Thoracic aorta (tissue), 2 donors: ENCODE measurements at places on chromosomes 6 and 20. TPM values are rescaled to one million over a fixed set of nuclear protein-coding genes. Genes with fewer than 3 reads are reported as not detected.

- DNase-seq: no peak
Observed at GRCh38 chr6:66128656-66129055, 421.6 kb upstream of the EYS start.

RGS17 gene
- 3.4 TPM for total RNA-seq

PNLDC1 gene
- 0.54 TPM for total RNA-seq

- DNase-seq: no peak
Observed at GRCh38 chr6:151539506-151540268, 45.9 kb downstream of the CCDC170 start.

DNA sequence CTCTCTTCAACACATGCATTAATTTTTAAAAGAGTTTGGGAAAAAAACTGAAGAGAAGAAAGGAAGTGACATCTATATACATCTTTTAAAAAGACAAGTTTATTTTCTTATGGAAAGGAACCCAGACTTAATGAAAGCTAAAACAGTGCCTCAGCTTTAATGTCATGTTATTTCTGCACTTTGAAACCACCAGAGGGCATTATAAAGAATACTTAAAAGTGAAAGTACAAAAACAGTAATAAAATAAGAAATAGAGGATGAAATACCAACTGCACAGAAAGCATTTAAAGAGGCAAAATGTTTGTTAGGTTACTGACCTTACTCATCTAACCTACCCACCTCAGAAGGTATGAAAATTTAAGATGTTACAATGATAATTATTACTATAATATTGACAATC is 98.8 kb downstream of the HUS1B start:
- DNase-seq: no peak

- DNase-seq: no peak
Observed at GRCh38 chr6:96032661-96033060, 16.9 kb downstream of the FUT9 start.

DNA sequence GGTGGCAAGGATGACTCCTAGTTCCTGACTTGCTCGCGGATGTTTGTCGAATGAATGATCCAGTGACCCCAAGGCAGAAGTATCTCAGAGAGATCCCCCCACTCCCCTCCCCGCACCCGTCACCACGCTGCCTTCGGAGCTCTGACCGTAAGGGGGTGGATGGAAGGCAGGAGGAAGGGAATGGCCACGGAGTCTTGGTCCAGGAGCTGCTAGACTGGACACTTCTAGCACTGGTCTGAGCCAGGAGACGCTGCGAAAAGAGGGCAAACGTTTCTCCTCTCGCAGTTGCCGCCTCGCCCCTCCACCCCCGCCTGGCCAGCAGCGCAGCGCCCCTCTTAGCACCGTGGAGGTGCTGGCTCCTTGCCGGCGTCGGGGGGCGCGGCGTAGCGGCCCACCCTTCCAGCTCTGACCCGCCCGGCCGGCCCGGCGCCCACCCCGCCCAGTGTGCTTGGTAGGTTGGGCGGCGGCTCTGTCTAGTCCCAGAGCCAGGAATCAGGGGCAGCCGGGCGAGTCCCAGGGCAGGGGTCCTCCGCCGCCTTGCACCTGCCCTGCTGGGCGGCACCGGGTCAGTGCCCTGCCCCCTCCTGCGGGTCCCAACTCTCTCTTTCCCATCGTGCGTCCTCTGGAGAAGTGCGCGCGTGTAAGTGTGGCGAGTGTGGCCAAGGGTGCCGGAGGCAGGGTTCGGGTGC is 2.4 kb upstream of the DBNDD2 start:
- DNase-seq: no peak

DNA sequence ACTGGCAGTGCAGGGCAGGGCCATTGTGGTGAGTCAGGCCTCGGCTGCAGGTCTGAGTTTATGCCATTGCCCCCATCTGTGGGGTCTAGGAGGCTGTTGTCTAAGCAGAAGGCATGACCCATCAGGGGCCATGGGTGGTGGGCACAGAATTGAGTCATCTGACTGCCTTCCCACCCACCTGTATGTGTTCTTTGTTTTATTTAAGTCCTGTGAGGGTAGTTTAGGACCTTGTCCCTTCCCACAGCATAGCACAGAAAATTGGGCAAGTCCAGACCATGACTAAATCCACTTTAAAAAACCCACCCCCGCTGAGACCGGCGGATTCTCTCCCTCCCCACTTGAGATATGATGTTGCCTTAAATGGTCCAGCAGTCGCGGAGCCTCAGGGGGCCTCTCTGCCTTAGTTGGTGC is 40.3 kb downstream of the ERMARD start:
- no peak for DNase-seq

DNA sequence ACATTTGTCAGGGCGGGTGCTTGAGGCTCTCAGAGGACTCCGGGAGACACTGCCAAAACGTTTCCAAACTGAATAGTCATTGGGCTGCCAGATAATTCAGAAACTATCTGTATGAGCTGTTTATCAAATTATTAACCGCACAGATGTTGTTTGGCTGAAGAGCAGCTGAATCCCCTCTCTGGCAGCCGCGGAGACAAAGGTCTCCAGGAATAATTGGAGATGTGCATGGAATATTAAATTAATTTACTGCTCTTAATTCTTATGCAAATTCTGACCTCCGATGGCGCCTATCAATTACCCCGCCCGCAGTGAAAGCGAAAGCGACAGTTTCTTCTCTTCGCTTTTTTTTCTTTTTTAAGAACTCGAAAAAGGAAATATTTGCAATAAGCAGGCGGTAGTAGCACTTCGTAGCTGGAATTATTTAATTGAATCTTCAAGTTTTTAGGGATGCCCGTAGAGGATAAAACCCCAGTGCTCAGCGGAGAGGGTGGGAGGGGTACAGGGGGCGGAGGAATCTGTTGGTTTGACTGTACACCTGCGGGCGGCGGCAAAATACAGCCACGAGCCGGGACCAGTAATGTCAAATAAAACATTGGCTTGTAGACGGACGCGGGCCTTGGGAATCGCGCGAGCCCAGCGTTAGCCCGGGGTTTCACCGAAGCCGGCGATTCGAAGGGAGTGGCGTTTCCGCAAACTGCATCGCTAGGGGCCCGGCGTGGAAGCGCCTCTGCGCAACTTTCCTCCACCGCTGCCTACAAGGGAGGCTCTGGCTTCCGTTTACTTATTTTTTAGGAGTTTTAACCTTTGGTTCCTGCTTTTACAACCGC is 6.2 kb downstream of the LINC00237 start:
- no peak for DNase-seq

DNA sequence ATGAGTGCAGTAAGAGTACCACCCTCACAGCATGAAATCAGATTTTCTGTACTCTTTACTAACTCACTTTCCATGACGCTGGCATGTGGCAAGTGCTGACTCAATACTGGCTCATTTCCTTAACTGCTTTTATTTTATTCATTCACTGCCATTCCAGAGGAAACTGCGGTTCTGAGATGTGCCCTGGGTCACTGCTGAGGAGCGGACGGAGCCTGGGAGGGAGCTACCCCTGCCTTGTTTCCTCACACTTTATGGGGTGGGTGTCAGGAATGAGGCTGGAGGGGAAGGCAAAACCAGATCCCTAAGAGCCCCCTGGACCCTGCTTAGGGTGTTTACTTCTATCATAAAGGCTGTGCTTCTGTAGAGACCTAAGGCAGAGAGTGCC is 14.4 kb downstream of the NT5E start:
- DNase-seq: peak; percentile 25

GRCh38 chr6:139825935-139826374 is 451.5 kb upstream of the CITED2 start:
- DNase-seq: no peak

CRYBG1 gene
- total RNA-seq: 3.2 TPM

FAM209B gene
- not detected for total RNA-seq

DNA sequence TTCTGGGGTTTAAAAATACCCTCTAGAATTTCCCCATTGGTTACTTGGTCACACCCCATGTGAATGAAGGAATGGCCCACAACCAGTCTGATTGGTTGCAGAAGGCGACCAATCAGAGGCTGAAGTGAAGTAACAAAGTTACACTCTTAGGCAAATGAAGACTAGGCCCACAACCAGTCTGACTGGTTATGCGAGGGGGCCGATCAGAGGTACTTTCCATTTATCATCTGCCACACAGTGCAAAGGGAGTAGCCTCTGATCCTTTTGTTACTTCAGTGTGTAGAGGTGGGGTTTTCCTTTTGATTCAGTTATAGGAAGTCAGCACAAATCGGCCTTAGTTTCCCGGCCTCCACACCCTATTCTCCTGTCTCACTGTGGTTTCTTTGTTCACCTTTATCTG is 61.2 kb upstream of the SGK1 start:
- DNase-seq: no peak

DNA sequence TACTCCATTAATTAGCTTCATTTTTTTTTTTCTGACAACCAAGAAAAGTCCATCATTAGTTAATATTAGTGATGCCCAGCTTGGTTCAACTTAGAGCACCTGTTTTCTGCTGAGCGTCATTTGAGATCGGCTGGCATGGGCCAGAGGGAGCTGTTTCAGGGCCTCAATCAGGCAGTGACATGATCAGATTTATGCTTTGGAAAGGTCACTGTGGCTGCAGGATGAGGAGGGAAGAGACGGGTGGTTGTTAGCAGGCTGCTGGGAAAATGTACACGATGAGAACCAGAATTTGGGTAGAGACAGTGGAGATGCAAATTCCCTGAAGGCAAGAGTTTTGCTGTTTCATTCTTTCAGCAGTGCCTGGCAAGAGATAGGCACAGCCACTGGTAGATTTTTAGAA is 4.4 kb upstream of the STX16 start:
- DNase-seq: no peak

VSTM2L gene
- 5.4 TPM for total RNA-seq

DNA sequence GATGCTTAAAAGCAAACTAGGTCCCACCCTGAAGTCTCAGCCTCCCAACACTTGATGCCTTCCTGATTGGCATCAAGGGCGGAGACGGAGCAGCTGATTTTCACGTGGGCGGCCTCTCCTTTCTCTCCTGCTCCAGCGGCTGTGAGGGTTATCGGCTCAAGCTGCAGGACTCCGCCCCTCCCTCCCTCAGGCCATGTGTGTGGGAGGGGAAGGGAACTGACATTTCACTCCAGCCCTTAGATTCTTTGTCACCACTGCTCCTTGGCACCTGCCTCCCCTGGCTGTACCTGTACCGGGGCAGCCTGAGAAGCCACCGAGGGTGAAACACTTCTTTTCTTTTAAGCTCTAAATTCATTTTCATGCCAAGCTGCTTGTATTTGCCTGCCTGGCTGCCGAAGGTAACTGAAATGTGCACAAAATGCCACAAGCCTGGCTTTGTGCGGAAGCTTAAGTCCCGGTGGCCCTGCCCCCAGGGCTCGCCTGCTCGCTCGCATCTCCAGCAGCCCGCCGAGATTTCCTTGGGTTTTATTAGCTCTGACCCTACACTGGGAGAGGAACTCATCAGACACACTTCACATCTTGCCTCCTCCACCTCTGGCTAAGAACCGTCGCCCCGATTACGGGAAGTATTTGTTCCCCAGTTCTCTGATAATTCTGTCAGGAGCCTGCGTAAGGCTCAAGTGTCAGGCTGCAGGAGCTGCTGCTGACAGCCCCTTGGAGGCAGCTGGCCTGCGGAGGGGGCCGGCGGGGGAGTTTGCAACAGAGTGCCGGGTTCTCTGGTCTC is 9.6 kb upstream of the CPNE5 start:
- DNase-seq: no peak
